ENCODE measurements at places on chromosomes 7 and 10.
A peak's percentile ranks its signal among the peaks of the same experiment; 100 is the strongest.

- no peak for DNase-seq
Measured at GRCh38 chr10:100744136-100744986, 1.0 kb upstream of the PAX2 start.

- DNase-seq: no peak
Measured at GRCh38 chr10:77359287-77359691, 278.3 kb downstream of the KCNMA1 start.

GRCh38 chr10:69346776-69347175, 68.5 kb downstream of the HK1 start:
- DNase-seq: no peak

GRCh38 chr7:75758491-75758890, 13.5 kb downstream of the CCL26 start:
- no peak for DNase-seq

- DNase-seq: no peak
Measured at GRCh38 chr10:5618042-5618441, 48.4 kb downstream of the ASB13 start.

DNA sequence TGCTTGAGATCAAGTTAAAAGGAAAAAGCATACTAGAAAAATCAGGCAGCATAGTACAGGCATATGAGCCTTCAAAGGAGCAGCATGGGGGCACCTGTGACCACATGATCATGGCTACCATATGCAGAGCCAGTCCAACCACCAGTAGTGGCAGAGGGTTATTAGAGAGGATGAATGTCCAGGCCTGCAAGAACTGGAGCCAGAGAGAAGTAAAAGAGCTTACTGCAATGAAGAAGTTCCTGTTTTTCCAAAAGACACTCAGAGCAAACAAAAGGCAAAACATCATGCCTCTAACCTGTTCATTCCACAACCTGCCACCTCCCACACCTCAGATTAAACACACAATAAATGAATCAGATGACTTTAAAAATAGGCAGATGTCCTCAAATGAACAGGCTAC, 99.6 kb upstream of the NAMPT start:
- DNase-seq: no peak

- DNase-seq: no peak
Measured at GRCh38 chr7:152989889-152990380, 230.4 kb downstream of the ACTR3B start.

DNA sequence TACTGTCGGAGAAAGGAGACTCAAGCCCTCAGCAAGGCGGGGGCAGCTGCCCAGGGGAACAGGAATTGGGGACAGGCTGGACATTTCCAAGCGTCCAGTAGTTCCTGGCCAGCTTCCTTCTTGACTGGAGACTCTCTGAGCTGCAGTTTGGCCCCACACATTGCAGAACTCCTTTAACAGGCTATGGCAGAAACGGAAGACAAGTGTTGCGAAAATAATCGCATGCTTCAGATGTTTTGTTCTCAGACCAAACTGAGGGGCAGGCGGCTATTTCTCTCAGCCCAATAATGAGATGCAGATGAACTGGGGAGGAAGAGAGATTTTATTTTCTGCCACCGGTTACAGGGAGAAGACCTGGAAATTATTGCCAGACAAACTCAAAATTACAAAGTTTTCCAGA, 88.0 kb upstream of the PFKP start:
- DNase-seq: no peak

- DNase-seq: no peak
Measured at GRCh38 chr7:108014747-108015682, 12.1 kb upstream of the LAMB1 start.

GRCh38 chr7:45691155-45691656, 117.0 kb downstream of the ADCY1 start:
- DNase-seq: no peak

- DNase-seq: no peak
Measured at GRCh38 chr7:116423499-116423898, 76.0 kb upstream of the CAV2 start.

GRCh38 chr10:34816085-34816496, 995 bp upstream of the PARD3 start:
- no peak for DNase-seq

- no peak for DNase-seq
Measured at GRCh38 chr10:102632394-102633111, 11.7 kb upstream of the TRIM8 start.

- peak; percentile 21 for DNase-seq
Measured at GRCh38 chr7:98210513-98211220, 572 bp upstream of the BHLHA15 start.

- DNase-seq: no peak
Measured at GRCh38 chr7:135731-136645, 56.4 kb upstream of the FAM20C start.

DNA sequence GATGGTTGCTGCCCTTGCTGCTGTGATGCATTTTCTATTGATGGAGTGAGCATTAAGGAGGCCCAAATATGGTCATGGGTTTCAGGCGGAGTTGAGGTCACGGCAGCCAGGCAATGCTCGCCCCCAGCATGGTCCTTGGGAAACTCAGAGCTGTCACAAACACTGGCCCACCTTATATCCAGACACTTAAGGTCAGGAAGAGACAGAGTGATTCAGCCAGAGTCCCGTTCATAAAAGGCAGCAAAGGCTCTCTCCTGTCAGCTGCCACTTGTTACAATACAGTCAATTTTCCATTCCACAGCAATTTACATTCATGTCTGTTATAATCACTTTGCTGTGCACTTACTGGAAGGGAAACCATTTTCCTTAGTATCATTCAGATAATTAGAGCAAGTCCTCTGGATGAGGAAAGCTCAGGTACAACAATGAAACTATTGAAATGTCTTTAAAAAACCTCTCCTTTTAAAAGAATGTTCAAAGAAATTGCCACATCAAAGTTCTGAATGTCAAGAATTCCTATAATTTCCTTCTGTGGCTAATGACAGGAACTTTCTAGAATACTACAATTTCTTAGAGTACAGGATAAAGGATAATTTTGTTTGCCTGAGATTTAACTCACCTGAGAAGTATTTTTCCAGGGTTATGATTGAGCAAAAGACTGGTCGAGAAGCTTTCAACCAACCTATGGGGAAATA, 14.8 kb upstream of the ANKRD1 start:
- DNase-seq: no peak

- no peak for DNase-seq
Measured at GRCh38 chr10:68133523-68133922, 24.2 kb downstream of the MYPN start.

- DNase-seq: no peak
Measured at GRCh38 chr7:45076946-45077345, 11.8 kb downstream of the NACAD start.

- DNase-seq: no peak
Measured at GRCh38 chr7:1761097-1761496, 91.0 kb downstream of the ELFN1 start.

- DNase-seq: no peak
Measured at GRCh38 chr7:51273360-51273759, 43.2 kb downstream of the COBL start.

DNA sequence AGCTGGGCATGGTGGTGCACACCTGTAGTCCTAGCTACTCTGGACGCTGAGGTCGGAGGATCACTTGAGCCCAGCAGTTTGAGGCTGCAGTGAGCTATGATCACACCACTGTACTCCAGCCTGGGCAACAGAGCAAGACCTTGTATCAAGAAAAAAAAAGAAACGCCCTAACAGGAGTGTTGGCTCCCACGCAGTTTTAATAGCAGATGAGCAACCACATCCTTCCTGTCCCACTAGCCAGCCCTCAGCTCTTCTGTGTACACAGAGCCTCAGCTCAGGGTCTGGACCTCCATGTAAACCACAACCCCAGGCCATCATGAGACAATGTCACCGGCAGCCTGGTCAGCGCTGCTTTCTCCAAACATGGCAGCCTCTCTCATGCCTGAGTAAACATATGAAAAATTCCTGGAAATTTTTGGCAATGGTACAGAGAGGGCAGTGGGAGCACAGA, 108.2 kb downstream of the PIP4K2A start:
- DNase-seq: peak; percentile 40

DNA sequence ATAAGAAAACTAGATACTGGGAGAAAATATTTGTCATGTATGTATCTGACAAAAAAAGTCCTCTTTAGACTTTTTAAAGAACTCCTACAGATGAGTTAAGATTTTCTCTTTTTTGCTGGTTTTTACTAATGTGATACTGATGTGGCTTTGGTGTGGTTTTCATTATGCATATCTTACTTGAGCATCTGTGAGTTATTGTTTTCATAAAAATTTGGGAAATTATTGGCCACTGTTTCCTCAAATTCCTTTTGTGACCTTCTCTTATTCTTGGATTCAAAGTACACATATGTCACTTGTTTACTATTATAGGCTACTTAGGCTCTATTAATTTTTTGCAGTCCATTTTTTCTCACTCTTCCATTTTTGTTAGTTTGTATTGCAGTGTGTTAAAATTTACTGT, 89.0 kb downstream of the PPP1R9A start:
- no peak for DNase-seq

DNA sequence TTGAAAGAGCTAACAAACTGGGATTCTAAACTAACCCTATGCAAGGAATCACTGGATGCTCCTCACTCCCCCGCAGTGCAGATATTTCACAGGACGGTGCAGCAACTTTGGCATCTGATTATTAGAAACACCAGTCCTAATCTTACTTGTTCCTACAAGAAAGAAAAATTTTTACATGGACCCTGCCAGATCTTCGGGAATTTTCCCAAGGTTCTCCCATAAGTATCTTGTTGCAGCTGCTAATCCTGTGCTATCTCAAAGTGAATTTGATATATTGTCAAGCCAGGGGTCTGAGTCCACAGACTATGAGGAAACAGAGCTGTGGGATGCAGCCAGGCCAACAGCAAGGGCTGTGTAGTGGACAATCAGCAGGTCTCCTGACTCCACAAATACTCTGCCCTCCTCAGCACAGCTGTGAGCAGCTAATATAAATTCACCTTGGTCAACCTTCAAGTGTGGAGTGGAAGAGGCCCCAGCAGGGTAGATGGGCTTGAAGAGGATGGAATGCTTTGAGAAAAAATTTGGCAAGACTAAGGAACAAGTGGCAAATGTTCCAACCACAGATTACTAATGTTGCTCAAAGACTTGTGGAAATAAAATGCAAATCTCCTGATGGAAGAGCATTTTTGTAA, 25.6 kb downstream of the VSTM4 start:
- DNase-seq: no peak

DNA sequence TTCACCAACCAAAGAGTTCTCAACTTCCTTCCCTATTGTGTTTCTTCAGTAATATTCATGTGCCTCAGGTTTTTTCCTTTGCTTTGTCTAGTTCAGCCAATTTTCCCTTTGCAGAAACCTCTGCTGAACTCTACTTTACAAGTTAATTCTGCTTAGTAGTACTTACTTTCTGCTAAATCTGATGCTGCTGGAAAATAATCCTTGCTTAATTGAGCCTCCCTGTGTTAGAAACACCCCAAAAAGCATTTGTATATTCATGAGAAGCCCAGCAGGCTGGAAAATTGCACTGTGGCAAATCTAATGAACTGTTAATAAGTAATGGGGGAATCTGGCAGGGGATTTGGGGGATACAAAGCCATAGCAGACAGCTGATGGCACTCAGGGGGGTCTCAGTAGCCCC, 78.5 kb downstream of the CDCA7L start:
- no peak for DNase-seq

- DNase-seq: no peak
Measured at GRCh38 chr7:47332681-47333553, 249.0 kb downstream of the TNS3 start.

DNA sequence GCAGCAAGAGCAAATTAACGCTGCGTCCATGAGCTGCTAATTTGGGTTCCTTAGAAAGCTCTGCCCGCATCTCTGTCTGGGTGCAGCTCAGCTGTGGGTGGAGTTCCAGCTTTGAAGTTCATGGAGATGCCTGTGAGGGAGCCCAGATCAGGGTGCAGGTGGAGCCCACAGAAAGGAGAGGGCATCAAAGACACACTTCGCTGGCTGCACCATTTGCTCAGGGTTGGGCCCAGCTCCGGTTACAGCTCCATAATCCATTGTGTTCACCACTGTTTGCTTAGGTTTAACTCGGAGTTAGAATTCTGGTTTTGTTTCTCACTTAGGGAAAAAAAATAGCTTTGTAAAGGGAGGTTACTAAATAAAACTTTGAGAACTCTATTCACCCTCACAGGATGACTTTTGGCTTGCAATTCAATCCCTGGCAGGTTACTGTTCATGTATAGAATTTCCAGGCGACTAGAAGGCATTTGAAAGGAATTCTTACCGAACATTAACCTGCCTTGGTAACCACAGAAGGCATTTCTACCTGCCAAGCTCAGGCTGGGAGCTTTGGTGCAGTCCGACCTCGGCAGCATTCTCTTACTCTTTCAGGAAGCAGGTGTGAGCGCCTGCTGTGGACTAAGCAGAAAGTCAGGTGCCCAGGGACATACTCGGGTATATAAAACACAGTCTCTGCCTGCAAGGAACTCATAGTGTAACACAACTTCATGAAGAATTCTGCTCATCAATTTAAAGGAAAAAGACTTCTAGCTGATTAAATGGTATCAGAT, 179.5 kb upstream of the RNF32 start:
- DNase-seq: no peak

DNA sequence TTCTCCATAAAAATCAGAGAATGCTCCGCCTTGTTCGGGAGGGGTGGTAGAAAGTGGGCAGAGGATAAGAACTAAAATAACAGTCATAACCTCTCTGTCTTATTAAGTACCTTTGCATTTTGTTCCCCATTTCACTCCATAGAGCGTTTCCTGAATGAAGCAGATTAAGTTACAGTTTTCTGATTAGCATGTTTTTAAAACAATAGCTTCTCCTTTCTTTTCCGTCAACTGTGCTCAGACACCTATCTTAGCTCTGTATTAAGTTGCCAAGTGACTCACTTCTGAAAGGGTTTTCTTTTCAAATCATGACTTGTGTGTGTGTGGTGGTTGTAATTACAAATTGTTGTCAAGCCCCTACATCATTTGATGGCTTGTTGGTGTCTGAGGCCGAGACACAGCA, 1.4 kb downstream of the HABP2 start:
- no peak for DNase-seq

GRCh38 chr10:30353851-30354250, 4.8 kb upstream of the MTPAP start:
- no peak for DNase-seq

DNA sequence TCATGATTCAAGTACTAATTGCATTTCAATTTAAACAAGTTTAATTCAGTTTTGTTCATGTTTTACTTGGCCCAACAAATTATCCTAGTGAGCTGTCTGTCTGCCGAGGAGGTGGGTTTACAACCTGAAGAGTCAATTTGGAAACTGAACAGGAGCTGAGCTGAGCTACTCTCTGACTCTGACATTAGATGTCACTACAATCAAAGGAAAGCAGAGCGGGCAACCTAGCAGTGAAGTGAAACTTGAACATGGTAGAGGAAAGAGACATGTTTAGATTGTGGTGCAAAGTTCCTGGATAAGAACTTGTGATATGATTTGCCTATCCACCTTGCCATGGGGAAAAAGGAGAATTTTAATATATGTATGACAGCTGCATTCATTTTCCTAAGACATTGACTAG, 9.6 kb upstream of the AGR3 start:
- peak; percentile 28 for DNase-seq

DNA sequence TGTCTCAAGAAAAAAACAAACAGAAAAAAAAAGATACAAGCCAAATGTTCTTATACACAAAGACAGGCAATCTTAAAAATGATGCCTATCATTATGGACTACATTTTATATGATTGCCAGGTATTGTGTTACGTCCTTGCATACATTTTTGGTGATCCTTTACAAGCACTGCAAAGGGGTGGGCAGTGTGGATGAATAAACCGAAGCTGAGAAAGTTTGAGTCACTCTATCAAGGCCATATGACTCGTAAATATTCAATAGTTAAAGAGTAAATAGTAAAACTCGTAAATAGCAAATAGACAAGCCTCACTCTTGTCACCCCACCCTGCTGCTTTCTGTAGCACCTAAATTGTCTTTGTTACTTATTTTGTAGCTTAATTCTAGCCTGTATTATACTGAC, 326.2 kb downstream of the FRMD4A start:
- no peak for DNase-seq

GRCh38 chr10:116241642-116242410, 31.2 kb downstream of the GFRA1 start:
- DNase-seq: no peak
